ENCODE measurements at places on chromosomes 7 and 10.

GRCh38 chr10:131854579-131855335 lies 46.1 kb upstream of the PPP2R2D start:
- no peak for DNase-seq

GRCh38 chr10:12720217-12720981 lies 281.1 kb downstream of the CCDC3 start:
- DNase-seq = no peak

DNA sequence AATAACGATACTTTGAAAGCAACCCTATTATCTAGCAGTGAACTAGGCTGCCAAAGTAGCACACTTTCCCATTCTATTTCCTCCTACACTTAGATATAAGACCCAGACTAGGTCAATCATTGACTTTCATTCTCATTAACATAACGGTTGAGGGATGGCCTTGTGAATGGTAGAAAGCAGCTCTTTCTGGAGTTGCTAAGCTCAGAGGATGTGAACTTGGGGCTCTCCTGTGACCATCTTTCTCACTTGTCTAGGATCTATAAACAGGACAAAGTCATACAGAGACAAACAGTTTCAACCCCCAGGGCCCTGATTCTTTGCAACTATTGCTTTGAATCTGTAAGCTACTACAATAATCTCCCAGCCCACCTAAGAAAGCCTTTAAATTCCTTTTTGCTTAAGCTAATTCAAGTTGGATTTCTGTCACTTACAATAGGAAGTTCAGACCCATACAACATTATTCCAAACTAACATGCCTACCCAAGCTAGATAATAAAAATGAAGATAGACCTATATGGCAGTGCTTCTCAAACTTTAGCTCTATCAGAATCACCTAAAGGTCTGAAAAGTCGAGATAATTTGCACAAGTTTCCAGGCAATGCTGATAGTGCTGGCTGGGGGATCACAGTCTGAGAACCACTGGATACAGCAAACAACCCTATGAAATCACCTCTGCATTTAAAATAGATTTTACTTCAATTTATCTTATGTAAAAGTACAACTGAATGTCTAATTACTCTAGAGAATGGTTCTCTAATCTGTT lies 16.7 kb downstream of the P4HA1 start:
- no peak for DNase-seq

DNA sequence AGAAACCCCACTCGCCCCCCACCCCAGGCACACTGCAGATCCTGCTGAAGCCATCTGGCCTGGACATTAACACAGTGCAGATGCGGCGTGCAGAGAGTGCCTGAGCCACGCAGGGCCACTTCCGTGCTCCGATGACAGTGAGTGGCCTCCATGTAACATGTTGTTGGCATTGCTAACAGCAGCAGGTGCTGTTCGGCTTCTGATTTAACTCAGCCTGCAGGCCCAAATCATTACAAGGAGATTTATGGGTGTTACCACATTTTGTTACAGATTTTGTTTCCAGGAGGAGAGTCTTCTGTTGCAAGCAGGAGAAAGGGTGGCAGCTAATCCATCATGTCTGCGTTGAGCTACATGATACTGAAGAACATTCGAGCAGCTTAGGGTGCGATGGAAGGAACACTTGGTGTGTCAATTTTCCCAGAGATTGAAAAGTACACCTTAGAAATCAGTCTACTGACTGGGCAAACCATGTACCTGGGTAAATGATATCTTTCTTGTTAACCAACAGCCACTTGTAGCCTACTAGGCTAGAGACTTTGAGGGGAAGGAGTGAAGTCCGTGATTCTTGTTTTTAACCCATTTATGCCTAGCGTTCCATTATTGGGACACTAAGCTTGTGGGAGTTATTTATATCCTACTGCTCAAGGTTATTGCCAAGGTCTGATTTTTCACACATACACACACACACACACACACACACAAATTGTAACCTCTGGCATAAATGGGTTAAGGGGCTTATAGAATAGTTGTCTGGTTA lies 90.0 kb downstream of the JCAD start:
- no peak for DNase-seq

DNA sequence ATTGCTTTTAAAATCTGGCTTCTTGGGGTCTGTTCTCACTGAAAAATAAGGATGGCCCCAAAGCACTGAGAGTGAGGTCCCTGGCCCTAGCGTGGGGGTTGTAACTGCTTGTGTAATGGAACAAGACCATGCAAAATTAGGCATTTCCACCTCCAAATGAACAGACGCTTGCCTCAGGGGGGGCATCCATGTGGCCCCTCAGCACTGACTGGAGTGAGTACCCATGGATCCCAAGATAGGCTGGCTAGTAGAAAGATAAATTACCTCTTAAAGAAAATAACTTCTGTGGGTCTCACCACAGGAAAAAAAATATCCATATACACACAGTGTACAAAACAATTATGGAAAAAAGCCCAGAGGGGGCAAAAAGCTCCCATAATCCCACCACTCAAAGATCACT lies 15.2 kb upstream of the CPA1 start:
- no peak for DNase-seq

DNA sequence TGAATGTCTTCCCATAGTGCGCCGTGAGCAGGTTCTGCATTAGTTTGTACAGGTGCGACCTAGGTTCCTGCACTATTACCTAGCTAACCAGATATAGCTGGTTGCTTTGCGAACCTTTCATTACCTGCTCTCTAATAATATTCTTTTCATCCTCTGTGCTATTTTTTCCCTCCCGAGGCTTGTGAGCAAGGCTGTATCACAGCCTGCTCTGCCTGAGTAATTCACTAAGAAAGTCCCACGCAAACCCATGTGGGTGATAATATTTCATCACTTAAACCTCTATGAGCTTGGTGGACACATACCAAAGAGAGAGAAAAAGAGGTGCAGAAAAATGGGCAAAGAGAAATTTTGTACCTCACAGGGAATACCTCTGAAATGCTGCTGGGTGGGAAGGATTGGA lies 8.4 kb downstream of the INHBA start:
- no peak for DNase-seq

Measured in progenitor cell of endocrine pancreas (in vitro differentiated cells).